ENCODE measurements at places on chromosomes 5 and 9. TPM values are rescaled to one million over a fixed set of nuclear protein-coding genes. Genes with fewer than 3 reads are reported as not detected.

Gene FOXE1
- not detected for total RNA-seq

Gene FSD1L
- total RNA-seq = 2.0 TPM

Gene IL31RA
- not detected for total RNA-seq

Gene HMMR
- 0.72 TPM for total RNA-seq

Gene CDC25C
- total RNA-seq = 0.24 TPM

Gene GMCL2
- total RNA-seq = not detected

Gene CA9
- total RNA-seq = 0.93 TPM
